ENCODE measurements at places on chromosomes 7 and 10.

GRCh38 chr7:93092757-93093370 is 24.9 kb downstream of the SAMD9 start:
- no peak for DNase-seq

GRCh38 chr7:73582664-73583202 is 4.4 kb upstream of the TBL2 start:
- DNase-seq: no peak

- no peak for DNase-seq
Observed at GRCh38 chr7:19621740-19622139, 87.1 kb downstream of the POLR1F start.

- DNase-seq: no peak
Observed at GRCh38 chr7:150962553-150963399, 15.3 kb downstream of the KCNH2 start.

DNA sequence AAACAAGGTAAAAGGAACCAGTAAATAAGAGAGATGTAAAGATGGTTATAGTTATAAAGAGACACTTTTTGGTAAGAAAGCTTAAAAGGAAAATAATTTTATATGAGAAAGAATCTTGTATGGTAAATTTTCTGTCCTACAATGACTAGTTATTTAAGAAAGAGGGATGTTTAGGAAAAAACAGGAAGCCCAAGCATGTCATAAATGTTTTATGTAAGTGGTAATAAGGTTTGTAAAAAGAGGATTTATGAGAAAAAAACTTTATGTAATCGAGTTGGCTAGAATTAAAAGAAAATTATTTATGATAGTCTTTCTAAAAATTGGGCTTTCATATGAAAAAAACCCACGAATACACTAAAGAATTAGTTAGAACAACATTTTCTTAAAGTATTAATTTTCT is 34.2 kb upstream of the CREB3L2 start:
- no peak for DNase-seq

DNA sequence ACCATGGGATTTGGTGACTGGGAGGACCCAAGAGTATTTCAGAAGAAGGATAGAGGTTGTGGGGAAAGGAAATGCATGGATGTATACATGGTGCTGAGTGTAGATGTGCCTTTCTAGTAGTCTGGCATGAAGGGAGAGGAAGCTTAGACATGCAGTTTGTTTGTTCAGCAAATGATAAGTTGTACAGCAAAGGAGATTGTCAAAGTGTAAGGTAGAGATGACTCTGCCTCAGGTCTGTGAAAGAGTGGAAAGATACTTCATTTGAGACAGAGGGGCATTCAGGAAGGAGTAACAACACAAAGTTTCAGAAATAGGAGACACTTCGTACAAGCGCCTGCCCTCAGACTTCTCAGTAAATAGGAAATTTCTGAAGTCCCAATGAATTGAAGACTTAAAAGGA is 152.3 kb downstream of the CELF2 start:
- no peak for DNase-seq

DNA sequence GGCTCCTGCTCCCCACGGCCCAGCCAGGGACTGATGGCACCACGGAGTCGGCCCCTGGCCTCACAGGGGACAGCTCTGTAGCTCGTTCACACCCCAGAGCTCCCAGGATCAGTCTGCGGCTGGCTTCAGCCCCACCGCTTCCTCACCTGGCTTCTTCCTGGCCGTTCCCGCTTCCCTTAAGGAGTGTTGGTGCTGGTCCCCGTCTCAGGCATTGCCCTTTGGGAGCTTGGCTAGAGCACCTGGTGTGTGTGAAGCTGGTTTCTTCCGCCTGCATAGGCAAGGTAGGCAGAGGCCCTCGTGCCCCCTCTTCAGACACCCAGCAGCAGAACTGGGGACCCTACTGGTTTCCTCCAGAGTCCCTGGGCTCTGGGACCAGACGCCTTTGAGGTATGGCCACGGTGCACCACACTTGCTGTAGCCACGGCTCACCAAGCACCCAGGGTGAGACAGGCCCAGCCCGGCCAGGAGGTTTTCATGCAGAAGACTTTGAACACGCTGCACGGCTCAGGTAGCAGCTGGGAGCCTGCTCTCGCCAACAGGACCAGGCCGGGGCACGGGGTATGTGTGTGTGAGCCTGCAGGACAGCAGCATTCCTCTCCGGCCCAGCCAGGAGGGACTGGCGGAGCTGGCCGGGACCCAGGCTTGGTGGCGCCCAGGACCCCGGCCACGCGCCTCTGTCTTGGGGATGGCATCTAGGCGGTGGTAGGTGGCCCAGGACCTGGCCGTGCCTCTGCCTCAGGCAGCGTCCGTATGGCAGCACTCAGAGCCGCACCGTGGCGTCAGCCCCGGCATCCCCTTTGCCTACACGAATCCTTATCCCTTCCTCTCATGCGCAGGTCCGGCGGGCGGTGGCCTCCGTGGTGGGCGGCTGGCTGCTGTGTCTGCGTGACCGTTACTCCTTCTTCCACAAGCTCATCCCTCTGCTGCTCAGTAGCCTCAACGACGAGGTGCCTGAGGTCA is 13.2 kb upstream of the PRKAR1B start:
- no peak for DNase-seq

DNA sequence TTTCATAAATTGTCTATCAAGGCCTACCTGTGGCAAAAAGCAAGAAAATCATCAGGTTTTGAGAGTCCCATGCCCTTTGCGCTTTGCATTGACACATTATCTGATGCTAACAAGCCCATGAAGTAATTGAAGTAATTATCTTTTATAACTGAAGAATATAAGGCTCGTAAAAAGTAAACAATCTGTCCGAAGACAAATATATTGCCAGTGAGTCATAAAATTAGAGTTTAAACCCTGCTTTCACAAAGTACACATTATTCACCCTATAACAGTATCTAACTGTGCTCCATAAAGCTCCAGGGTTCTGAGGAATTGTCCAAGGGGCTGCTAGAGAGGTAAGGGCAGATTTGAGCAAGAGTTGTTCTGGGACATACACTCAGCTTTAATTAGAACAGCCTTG is 102.3 kb upstream of the PPP1R3A start:
- DNase-seq: no peak

DNA sequence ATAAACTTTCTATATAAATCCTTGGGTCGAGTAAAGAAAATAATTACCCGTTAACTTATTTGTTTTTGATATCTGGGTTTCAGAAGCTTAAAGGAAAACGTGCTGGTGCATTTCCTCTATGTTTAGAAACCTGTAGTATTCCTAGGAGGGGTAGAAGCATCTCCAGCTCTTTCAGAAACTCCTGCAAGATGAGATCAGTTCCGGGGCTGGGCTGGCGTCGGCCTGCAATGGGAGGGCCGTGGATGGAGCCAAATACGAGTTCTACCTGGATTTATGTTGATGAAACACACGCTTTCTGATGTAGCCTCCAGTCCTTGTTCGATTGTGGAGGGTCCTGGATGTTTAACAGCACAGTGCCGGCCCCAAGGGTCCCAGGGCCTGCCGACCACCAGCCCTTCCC is 35.8 kb upstream of the DIP2C start:
- DNase-seq: no peak

DNA sequence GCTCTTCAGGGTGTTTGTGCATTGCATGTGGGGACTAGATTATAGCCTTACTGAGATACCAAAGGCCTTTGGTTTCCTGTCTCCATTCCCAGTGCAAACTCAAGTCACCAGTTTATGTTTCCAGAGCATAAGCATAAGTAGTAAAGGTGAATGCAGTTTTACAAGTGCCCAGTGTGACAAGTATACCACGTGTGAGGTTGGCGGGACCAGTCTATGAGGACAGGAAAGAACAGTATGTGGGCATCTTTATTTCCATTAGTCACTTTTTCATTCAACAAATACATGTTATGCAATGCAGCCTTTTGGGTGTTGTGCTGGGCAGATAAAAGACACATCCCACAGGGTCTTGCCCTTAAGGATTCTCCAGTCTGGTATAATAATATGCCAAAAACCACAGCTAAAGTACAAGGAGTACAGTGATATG is 146.5 kb downstream of the ARID5B start:
- DNase-seq: no peak

- no peak for DNase-seq
Observed at GRCh38 chr10:70592186-70592735, 10.3 kb downstream of the PRF1 start.

DNA sequence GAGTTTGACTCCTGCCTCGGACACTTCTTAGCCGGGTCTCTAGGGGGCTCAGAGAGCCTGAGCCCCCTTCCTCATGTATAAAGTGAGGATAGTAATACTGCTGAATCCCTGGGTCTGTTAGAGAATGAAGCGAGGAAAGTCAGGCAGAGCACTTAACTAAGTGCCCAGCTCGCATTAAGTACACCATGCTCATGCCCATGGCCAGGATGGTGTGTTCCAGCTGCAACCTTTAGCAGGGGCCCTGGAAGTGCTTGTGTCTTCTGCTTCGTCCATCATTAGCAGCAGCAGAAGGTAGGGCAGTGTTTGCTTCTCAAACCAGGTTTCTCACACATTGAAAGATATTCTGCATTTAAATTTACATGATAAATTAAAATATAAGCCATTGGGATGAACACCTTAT is 27.3 kb upstream of the WDFY4 start:
- DNase-seq: no peak

DNA sequence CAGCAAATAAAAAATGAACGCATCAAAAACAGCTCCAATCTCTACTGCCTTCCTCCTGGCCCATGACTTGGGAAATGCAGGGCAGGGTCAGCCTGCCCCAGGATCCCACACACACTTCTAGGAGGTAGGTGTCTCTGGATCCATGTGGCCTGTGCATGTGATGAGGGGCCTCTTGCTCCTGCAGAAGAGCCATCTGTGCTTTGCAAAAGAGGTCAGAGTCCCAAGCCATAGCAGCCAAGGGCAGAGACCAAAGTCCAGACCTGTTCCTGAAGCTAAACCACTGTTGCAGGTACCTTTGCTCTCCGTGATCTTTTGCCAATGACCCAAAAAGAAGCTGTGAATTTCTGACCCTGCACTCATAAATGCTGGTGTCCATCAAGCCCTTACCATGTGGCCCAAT is 57.1 kb downstream of the KCNMA1 start:
- no peak for DNase-seq

GRCh38 chr10:48759113-48759901 is 74.6 kb downstream of the WDFY4 start:
- DNase-seq: no peak

DNA sequence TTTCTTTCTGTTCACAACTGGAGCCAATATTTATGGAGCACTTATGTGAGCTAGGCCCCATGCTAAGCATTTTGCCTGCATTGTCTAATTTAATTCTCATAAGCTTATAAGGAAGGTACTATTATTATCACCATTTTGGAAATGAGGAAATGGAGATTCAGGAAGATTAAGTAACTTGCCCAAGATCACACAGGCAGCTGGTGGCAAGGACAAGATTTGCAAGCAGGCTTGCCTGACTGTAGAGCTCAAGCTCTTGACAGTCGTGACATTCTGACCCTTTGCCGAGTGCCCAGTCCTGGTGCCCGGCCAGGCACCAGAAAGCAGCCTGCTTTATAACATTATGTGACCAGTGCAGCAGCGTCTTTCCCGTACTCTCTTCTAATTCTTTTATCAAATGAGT is 38.2 kb downstream of the WNT2 start:
- DNase-seq: no peak

GRCh38 chr10:47164126-47164799 is 135.7 kb upstream of the GDF10 start:
- no peak for DNase-seq

GRCh38 chr10:84059526-84059925 is 79.8 kb upstream of the GHITM start:
- no peak for DNase-seq

GRCh38 chr7:158110034-158110590 is 477.5 kb downstream of the PTPRN2 start:
- no peak for DNase-seq

- no peak for DNase-seq
Observed at GRCh38 chr10:26448292-26448691, 10.2 kb downstream of the APBB1IP start.

- DNase-seq: no peak
Observed at GRCh38 chr10:77768039-77768438, 130.4 kb upstream of the KCNMA1 start.

DNA sequence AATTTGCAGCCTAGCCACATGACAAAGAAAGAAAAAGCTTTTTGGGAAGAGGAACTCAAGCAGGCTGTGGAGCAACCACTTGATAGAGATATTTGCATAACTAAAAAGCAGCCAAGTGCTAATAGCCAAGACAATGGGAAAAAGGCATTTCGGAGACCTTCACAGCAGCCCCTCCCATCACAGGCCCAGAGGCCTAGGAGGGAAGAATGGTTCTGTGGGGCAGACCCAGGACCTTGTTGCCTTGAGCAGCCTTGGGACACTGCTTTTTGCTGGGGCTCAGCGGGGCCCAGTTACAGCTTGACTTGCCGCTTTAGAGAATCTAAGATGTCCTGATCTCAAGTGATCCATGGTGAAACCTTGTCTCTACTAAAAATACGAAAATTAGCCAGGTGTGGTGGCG is 38.5 kb downstream of the FAM149B1 start:
- no peak for DNase-seq

DNA sequence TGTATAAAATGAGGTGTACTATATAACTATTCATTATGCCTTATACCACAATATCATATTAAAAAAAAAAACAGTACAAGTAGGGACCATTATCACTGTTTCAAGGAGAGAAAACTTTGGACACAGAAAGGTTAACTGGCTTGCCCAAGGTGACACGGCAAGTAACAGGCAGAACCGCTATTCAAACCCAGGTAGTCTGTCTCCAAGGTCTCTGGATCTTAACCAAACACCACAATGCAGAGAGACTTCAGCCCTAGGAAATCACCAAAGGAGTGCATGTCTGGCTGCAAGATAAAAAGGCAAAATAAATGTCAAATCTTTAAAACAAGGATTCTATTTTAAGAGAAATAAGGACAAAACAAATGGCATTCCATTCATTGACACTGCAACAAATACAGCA is 56.3 kb downstream of the CADPS2 start:
- no peak for DNase-seq

DNA sequence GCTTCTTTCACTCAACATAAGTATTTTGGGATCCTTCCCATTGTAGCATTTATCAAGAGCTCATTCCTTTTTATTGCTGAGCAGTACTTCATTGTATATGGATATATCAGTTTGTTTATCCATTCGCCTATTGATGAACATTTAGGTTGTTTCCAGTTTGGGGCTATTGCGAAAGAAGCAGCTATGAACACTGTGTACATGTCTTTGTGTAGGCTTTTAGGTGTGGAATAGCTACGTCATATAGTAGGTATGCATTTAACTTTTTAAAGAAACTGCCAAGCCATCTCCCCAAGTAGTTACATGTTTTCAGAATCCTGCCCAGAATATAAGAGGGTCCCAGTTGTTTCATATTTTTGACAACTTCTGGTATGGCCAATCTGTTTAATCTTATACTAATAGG is 468.1 kb downstream of the IPMK start:
- DNase-seq: no peak

DNA sequence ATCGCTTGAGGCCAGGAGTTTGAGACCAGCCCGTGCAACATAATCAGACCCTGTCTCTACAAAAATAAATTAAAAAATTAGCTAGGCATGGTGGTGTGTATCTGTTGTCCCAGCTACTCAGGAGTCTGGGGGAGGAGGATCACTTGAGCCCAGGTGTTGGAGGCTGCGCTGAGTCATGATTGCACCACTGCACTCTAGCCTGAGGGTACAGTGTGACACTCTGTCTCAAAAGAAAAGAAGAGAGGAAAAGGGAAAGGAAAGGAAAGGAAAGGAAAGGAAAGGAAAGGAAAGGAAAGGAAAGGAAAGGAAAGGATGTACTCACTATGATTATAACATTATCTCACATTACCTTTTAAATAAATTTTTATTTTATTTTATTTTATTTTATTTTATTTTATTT is 56.5 kb upstream of the MPP7 start:
- no peak for DNase-seq

- no peak for DNase-seq
Observed at GRCh38 chr7:146960773-146961391, 844.3 kb downstream of the CNTNAP2 start.

- no peak for DNase-seq
Observed at GRCh38 chr7:35695473-35695850, 527 bp upstream of the HERPUD2 start.
